COR-L47 (cell line): ENCODE measurements at places on chromosomes 3 and 15.

DNA sequence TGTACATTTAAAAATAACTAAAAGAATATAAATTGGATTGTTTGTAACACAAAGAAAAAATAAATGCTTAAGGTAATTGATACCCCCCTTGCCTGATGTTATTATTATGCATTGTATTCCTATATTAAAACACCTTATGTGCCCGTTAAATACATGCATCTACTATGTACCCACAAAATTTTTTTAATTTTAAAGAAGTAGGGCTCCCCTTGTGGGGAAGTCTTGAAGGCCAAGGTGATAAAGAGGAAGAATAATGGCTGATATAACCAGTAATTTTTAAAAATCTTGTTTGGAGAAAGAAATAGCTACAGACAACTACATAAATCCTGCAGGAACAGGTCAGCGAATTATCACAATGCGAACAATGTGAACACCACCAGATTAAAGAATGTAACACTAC is 451.7 kb upstream of the ARHGEF26 start:
- DNase-seq = no peak

DNA sequence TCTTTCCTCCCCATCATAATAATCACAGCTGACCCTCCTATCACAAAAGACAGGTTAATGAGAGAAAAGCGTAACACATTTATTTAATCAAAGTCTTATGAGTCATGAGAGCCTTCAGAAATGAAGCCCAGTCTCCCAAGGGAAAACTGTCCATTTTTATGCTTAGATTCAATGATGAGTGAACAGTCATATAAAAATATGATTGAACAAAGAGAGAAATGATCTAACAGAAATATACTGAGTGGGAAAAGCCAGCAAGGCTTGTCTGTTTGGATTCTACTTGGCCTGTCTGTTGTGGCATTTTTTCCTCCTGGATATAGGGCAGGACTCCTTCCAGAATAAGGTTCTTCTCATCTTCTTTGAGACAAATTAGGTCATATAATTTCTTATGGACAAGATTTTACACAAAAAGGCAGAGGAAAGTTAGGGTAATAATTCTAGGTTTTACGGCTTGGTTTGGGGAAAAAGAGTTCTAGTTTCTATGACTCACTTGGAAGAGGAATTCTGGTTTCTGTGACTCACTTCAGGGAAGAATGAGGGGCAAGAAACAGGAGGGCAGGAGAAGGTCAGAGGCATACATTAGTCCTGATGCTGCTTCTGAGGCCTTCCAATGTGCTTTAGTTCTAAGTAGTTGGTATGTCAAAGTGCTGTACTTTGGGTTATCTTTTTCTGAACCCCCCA is 534.2 kb downstream of the ZIC1 start:
- no peak for DNase-seq

- no peak for DNase-seq
Measured at GRCh38 chr15:91409387-91409786, 309.3 kb downstream of the SV2B start.

DNA sequence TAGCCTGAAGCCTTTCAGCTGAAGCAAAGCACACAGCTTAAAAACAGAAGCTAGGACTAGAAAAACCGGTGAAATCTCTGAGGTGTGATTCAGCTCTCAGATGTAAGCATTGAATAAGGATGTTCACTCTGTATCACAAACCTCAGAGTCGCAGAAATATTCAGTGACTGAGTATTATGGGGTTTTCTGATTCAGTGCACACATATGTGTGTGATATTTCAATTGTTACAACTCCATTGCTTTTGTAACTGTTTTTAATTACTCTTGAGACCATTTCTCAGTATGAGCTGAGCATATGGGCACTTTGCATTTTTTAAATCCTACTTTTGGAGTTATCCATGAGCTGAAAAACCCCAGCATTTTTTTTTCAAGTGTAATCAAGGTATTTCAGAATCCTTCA is 868.8 kb downstream of the NTRK3 start:
- DNase-seq = no peak

GRCh38 chr3:150082898-150083654 is 112.4 kb upstream of the PFN2 start:
- DNase-seq = no peak

GRCh38 chr15:92733934-92734521 is 78.5 kb upstream of the FAM174B start:
- peak; percentile 78 for DNase-seq

DNA sequence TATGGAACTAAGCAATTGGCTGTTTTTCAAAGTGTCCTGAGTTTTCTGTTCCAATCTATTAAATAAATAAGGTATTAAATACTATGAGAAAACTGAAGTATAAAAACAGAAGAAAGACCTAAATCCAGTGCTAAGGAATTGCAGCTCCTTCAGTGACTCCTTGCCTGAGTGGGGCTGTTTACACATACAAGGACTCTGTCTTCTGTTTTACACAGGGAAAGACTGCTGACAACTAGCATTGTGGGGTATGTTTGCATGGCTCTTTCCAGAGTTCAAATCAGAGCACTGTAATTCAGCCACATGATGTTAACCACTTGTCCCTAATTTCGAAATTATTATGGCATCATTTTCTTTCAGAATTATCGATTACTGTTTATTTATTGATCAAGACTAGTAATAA is 31.3 kb upstream of the MEIS2 start:
- no peak for DNase-seq

GRCh38 chr3:179000144-179000543 is 71.5 kb downstream of the ZMAT3 start:
- no peak for DNase-seq

DNA sequence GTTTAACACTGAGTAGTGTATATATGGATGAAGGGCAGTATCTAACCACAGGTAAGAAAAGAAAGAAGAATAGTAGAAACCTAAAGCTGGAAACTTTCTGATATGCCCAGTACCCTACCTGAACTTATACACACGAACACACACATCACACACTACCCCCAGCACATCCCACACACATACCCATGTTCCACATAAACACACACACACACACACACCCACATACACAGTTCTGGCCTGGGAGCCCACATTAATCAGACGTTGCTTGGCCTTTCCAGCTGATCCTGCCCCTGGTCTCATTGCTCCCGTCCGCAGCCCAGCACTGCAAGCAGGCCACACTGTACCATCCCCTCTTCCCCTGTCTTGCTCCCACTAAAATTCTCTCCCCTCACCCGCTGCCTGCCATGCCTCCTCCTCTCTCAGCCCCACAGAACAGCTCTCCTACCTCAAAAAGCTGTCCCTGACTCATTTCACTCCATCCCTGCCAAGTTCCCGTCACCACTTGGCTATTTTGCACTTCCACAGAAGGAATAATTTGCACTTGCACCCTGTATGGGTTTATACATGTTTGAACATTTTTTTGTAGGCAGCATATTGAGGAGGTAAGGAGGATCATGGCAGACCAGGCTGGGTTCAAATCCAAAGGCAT is 185.8 kb upstream of the PPP2R3A start:
- no peak for DNase-seq

GRCh38 chr3:134430174-134430573 is 55.6 kb downstream of the ANAPC13 start:
- no peak for DNase-seq

DNA sequence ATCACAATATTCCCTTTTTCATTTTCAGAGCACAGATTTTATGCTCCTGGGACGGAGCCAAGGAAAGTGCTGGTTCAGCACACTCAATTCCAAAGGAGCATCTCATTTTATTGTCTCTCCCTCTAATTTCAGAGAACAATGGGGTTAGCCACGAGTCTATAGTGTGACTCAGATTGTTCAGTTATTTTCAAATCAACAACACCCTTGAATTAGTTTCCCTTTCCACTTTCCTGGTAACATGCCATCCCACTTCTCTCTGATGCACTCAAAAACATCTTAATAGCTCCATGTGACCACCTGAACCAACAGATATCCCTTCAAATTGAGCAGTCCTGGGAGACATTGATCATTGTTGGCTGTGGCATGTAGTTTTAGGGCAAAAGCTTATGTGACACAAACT is 389.7 kb upstream of the MDFIC2 start:
- DNase-seq = no peak

DNA sequence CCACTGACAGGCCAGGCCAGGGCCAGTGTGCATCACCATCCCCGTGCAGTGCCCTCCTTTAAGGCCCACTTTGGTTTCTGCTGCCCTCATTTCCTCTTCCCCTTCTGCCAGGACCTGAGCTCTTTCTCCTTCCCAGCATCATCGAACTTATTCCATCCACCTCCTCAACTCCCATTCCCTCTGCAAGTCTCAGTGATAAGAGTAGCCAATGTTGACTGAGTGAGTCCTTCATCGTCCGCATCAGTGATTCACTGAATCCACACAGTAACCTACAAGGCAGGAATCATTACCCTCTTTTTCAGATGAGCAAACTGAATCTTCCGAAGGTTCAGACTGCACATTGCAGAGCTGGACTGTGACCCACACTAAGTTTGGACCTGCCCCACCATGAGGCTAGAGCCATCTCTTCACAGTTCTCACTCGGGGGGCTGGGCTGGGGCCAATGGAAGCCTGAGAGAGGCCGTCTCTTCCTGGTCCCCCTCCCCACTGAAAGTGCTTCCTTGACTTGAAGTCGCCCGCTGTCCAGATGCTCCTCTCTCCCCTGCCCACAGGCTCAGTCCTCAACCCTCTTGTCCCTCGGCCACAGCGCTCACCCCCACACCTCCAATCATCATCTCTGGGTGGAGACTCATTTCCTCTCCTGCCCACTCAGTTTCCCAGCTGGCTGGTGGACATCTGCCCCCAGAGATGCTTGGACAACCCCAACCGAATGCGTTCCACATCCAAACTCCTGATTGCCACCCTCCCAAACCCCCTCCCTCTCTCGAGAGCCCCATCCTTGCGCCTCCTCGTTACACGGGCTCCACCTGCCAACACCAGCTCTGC is 15.2 kb upstream of the ANPEP start:
- no peak for DNase-seq

- DNase-seq = no peak
Measured at GRCh38 chr3:169539856-169540255, 123.7 kb downstream of the MECOM start.

- DNase-seq = peak; percentile 45
Measured at GRCh38 chr3:49173792-49174170, 2.4 kb downstream of the KLHDC8B start.

DNA sequence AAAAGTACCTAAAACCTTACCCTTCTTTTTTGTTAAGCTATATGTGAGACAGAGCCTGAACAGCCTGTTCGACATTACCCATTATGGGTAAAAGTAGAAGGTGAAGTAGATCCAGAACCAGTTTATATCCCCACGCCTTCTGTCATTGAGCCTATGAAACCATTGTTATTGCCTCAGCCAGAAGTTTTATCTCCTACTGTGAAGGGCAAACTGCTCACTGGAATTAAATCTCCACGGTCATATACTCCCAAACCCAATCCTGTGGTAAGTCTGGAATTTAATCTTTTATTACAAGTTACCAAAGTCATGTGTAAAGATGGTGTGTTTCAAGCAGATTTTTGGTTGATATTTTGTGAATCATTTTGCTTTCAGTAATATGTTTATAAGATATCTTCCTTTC is 47.1 kb upstream of the MAPKBP1 start:
- no peak for DNase-seq

DNA sequence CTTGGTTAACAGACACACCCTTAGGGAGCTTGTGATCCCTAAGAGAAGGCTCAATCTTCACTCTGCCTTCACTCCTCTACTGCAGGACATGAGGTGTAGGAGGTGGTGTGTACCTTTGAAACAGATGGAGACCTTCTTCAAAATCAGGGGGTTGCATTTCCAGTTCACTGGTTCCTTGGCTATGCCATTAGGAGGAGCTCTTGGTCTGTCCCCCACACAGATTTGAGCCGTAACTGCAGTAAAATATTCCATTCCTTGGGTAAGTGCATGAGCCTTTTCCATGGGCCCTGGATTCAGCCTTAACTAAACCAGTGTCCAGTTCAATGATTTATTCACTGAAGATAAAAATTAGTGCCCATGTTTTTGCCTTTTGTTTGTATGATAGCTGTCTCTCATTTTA is 144.6 kb downstream of the MCTP2 start:
- peak; percentile 27 for DNase-seq

GRCh38 chr3:88767746-88768145 is 339.7 kb upstream of the EPHA3 start:
- no peak for DNase-seq

GRCh38 chr15:38576837-38577236 is 12.2 kb upstream of the RASGRP1 start:
- no peak for DNase-seq

DNA sequence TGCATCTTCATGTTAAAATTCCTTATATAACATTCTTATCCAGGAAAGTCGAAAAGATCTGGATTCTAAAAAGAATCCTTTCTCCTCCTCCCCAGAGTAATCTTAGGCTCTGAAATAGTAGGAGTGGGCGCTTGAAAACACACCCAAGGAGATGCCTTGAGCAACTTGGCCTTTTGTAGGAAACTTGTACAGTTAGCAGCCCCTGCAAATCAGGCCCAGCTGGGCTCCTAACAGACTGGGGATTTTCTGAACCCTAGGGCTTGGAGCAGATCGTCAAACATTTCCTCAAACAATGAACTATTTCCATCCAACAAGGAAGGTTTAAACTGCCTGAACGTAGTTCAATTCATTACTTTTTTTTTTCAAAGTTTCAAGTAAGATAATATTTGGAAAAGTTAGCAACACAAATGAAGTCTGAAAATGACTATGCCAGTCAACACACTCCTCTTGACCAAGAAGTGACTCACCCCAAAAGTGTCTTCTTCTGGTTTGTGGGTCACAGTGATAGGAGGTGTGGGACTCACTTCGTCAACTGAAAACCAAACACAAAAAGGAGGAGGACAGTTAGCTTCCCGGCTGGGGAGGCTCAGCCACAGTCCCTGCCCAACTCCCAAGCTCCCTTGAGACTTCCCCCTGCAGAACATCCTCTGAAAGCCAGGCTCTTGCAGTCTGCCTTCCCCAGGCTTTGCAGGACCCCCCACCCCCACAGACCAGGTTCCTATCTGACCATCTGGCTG is 129.7 kb downstream of the NTRK3 start:
- DNase-seq = no peak

DNA sequence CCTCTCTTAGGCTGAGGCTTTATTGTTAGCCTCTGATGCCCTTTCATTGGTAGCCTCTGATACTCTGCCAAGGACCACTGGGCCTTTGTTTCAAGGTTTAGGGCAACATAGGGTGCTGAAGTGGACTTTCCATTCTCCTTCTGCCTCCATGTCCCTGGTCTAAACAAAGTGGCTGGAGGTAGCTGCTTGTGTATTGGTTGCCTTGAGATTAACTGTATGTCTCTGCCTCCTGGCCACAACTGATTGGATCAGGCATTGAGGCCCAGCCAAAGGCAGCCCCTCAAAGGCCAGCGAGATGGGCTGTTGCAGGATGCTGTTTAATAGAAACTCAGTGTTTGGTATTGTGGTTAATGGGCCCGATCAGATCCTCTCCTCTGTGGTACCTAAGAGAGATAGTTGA is 77.9 kb upstream of the PRR23C start:
- DNase-seq = no peak

DNA sequence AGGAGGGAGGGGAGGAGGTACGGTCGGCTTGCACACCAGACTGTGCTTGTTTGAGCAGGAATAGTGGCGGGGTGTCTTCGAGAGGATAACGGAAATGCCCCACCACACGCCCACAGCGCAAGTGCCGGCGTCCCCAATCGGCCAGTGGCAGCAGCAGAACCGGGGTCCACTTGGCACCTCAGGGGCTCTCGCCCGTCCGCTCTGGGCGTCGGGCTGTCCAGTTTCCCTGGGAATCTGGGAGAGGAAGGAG is 53.7 kb downstream of the CCDC54 start:
- no peak for DNase-seq
